ENCODE measurements at places on chromosomes 7 and 10.

DNA sequence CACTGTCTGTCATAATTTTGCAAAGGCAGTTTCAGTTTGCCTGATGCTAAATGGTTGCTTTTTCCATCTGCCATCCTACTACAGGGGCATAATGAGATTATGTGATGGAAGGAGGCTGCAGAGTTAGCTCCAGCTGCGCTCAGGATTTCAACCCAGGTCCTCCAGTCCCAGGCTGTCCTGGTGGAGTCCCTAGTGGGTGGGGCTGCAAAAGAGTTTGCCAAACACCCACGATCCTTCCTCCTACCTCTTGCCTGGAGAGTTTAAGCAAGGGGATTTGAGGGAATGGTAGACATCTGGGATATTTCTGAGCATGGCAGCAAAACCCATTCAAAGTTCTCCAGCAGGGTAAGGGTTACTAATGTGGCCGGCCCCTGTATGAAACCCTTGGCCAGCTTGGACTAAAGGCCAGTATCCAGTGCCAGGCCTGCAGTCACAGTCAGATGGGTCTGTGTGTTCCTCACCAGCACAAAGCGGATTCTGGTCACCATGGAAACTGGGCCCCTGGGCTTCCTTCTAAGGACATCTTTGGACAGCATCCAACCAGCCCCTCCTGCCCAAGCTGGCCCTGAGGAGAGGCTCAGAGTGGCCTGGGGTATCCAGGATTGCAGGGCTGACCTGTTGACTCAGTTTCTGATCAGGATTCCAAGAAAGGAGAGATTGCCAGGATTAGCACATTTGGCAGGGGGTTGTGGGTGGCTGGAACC lies 42.7 kb upstream of the CHST3 start:
- DNase-seq = no peak

- DNase-seq = no peak
Observed at GRCh38 chr10:69352569-69353264, 64.0 kb downstream of the TACR2 start.

GRCh38 chr7:18384491-18385143 lies 110.9 kb upstream of the HDAC9 start:
- no peak for DNase-seq

DNA sequence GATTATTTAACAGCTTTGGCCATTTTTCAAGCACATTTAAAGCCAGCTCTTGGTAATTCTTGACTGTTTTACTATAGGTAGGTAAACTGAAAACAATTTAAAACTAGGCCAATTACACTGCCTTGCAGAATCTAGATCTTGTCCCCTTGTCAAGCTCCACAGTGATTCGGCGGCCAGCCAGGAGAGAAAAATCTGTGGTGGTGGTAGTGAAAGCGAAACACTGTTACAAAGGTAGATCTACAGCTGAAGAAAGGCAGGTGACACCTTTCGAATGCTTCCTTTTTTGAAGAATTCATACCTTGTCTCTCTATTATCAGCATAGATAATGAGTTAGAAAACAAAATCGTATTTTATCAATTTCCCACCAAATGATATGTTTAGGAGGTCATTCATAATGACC lies 218.3 kb downstream of the POU6F2 start:
- DNase-seq = no peak

DNA sequence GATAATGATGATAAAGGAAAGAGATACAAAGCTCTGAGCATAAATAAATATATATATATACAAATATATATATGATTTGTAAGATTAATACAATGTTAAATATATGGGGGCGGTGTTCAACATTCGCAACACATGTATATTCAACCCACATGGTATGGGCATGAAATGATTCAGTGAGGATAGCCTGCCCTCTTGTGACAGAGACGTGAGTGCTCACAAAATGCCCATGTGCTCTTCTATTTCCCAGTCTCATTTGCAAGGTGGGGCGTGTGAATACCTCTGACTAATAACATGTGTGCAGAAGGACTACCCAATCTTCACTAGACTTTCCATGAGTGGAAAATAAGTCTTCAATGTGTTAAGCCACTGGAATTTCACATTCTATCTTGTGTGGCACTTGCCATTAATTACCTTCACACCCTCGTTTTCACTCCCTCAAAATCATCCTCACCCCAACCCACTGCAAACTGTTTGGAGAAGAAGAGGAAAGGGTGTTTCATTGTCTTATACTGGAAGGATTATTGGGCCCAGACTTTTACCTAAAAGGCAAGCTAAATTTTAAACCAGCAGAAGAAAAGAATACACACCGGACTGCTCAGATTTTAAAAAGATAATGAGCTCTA lies 26.9 kb downstream of the ASAH2 start:
- DNase-seq = peak; percentile 2

DNA sequence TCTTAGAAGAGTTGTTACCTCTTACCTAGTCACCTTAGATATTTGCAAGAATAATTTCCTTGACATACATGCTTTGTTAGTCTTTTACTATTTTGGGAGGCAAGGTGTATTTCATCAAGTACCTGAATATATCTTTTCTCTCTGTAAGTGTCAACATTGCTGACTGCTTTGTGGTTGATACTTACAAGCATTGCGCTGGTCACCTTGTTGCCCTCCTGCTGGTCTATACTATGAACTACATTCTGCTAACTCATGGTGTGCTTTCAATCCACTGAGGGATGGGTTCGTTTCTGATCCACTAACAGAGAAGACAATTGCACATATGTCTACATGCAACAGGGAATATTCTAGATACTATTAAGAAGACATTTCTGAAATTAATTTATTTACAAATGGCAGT lies 837.8 kb upstream of the COBL start:
- no peak for DNase-seq

DNA sequence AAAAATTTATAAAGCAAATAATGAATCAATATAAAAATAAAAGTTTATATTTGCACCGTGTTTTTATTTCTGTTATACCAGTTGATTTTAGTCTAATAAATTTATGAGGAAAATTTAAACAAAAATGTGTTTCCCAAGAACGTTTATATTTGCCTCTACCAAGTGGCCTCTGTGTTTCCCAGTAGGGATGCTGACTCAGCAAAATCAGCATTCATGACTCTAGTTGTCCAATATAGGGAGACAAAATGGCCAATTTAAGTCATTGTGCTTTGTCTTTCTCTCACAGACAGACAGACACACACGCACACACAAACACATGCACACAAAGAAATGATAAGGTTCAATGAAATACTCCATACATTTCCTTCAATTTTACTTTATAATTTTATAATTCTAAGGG lies 942.5 kb upstream of the ZWINT start:
- no peak for DNase-seq

- no peak for DNase-seq
Observed at GRCh38 chr10:93088466-93088865, 14.8 kb downstream of the CYP26A1 start.

DNA sequence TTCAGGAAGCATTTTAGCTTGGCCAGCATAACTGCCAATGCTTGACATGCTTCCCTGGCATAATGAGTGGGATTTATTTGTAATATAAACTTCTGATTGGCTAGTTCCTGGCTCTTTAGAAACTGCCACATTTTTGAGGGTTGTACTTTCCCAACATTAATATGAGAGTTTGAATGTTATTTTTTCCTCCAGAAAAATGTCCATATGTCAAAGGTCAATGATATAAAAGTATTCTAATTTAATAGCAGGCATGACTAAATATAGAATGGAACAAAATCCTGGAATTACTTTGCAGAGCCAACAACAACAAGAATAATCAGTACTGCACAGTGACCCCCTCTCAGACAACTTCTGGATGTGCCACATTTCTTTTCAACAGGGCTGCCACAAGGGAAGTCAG lies 352.6 kb downstream of the PRPF18 start:
- DNase-seq = no peak

DNA sequence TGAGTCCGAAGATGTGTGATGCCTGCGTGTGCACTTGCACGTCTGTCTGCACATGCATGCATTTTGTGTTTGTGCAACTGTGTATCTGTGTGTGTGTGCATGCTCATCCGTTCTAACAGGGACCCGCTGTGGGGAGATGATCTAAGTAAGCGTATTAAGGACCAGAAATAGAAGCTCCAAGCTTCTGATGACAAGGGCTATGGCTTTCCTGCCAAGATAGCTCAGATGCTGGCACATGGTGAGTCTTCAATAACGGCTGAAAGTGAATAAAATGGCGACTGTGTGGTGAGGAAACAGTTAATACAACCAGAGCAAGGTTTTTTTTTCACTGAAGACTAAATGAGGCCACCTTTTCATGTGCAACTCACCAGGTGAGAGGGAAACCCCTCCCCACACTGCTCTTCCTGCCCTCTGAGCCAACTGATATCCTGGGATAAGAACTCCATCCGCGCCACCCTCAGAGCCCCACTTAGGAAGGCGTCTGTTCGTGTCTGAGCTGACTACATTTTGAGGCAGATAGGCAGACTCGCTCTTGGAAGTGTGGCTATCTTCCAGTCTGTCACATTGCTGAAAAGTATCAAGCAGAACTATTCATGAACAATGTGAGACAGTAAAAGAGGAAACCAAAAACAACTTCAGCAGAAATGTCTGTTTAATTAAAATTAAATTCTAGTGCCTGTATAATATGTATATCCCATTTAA lies 47.4 kb upstream of the TCERG1L start:
- no peak for DNase-seq

DNA sequence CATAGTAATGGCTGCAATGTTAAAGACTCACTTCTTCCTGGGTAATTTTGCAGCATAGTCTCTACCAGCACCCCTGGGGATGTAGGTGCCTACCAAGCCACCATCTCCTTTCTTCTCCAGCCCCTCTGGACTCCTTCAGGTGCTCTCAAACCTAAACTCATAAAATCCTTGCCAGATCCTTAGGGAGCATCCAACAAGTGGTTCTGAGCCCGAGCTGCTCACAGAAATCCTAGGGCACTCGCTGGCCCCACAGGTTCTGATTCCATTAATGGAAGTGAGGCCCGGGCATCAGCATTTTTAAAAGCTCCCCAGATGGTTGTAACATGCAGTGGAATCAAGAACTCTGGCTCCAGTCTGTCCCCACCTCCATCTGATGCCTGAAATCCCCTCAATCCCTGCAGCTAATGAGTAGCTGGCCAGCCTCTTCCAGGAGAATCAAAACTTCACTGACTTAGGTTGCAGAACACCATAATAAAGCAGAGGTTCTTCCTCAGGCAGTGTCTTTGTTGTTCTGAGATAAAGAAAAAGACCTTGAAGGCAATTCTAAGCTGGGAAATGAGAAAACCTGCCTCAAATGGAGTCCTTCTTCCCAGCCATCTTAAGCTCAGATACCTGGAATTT lies 336.8 kb downstream of the KCNMA1 start:
- no peak for DNase-seq

DNA sequence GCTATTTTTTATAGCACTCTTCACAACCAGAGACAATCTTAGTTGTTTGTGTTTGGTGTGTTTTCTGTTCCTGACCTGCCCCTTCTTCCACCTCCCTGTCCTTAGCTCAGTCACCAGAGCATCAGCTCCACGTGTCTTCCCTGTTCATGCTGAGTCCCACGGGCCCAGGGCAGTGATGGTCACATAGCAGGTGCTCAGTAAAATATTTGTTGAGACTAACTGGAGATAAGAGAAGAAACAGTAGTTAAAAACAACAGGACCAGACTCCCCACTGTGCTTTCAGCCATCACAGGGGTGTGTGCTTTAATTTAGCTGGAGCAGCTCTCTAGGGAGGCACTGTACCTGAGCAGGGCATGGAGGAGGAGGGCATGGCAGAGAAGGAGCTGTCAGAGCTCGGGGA lies 307.3 kb upstream of the ZNF32 start:
- no peak for DNase-seq

- no peak for DNase-seq
Observed at GRCh38 chr7:25798344-25798743, 353.7 kb upstream of the NFE2L3 start.

- DNase-seq = no peak
Observed at GRCh38 chr7:121429798-121430197, 33.7 kb upstream of the FAM3C start.

DNA sequence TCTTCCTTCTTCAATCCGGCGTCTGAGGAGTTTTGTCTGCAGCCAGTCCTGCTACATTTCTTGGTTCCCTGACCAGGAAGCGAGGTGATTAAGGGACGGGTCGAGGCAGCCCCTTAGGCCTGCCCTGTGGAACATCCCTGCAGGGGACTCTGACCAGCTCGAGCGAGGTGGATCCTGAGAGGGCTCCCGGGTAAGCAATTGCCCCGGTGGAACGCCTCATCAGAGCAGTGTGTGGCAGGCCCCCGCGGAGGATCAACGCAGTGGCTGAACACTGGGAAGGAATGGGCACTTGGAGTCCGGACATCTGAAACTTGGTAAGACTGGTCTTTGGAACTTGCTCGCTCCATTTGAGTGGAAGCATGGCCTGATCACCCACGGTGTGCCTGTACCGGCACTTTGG lies 121.0 kb downstream of the CUL2 start:
- DNase-seq = no peak

All from activated T-cell treated with anti-CD3 and anti-CD28 coated beads for 48 hours (primary cell).